NCI-H1092 treated with DMSO at 0.1 percent for 48 hours (cell line): ENCODE measurements at places on chromosomes 2 and 18.

GRCh38 chr2:236170590-236171165, 2.5 kb upstream of the GBX2 start:
- DNase-seq, result no peak

- DNase-seq, result peak; percentile 51
Measured at GRCh38 chr18:2655954-2656236, 369 bp downstream of the SMCHD1 start.

GRCh38 chr2:23684395-23685176, 242.3 kb downstream of the ATAD2B start:
- no peak for DNase-seq

DNA sequence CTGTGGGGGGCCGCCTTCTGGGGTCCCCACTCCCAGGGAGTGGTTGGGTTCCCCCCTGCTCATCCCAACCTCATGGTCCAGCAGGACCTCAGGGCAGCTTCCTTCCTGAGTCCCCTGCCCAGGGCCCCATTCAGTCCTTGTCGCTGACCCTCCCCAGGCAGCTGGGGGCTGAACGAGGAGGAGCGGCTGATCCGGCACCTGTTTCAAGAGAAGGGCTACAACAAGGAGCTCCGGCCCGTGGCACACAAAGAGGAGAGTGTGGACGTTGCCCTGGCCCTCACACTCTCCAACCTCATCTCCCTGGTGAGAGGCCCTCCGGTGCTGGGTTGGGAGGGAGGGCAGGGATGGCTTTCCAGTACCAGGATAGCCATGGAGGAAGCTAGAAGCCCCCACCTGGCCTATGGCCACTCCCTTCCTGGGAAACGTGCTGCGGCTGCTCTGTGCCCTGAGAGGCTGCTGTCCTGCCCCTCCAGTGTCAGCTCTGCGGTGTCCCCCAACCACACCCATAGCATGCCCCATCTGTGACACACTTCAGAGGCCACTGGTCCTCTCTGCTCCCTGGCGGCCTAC, 497 bp downstream of the CHRND start:
- DNase-seq, result no peak

GRCh38 chr18:23220355-23220754, 85.1 kb downstream of the CABLES1 start:
- no peak for DNase-seq

GRCh38 chr2:240389302-240389805, 46.1 kb upstream of the GPC1 start:
- DNase-seq, result no peak

DNA sequence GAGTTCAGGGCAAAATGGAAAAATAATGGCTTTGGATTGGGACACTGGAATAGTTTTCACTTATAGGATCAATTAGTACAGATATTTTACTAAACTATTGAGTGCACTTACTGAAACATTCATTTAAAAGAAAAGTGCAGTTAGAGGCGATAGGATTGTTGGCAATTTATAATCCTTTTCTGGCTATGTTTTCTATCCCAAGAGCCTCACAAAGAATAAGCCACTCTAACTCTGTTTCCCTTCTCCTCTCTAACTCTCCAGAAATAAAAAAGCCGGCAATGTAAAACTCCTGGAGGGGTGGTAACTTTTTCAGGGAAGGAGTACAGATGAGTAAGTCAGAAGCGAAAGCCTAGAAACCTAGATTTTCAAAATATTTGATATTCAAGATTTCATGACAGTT, 91.3 kb downstream of the EPHA4 start:
- no peak for DNase-seq

DNA sequence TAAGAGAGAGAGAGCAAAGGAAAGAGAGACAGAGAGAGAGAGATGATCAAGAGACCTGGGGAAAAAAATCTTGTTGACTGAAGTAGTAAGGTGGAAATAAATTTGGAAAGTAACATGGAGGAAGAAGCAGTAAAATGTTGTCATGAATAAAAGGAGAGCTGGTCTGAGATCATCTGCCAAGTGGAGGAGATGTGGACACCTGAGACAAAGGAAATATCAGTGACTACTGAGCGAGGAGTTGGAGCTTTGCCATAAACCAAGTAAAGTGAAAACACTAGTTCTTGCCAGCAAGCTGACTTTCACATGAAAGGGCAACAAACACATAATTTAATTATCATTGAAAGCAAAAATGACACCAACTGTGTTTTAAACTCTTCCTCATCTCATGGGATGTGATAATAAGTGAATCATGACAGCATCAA, 49.0 kb upstream of the DSG1 start:
- DNase-seq, result no peak

DNA sequence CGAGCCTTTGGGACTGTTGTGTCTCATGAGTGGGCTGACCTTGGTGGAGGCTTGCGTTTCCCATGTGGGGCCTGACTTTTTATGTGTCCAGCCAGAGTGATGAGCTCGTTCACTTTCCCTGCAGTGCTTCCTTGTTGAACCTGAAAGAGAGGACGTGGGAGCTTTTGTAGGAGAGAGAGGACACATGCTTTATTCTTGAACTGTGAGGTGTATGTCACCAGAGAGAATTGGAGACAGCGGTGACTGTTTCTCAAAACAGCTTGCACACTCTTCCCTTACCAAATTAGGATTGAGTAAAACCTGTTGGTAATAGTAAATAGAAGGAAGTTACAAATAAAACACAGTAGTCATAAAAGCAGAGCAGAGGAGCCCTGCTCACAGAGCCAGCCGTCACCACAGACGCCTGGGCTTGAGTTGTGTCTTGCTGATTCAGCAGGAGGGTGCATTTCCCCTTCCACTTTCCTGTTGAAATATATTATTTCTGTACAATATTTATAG, 60.7 kb downstream of the INPP4A start:
- DNase-seq, result no peak

DNA sequence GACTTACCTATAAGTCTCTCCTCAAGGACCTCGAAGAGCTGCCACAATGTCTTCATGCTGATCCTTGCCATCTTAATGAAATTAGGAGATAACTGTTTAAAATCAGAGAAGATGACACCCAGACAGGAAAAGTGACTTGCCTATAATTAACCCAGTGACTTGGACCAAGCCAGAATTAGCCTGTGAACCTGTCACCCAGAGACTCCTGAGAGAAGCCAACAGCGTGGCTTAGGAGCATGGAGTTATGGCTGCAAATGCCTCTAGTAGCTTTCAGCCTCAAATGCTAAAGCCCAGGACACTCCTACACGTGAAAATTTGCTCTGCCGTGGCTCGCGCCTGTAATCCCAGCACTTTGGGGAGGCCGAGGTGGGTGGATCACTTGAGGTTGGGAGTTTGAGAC, 104.2 kb downstream of the GBX2 start:
- no peak for DNase-seq

DNA sequence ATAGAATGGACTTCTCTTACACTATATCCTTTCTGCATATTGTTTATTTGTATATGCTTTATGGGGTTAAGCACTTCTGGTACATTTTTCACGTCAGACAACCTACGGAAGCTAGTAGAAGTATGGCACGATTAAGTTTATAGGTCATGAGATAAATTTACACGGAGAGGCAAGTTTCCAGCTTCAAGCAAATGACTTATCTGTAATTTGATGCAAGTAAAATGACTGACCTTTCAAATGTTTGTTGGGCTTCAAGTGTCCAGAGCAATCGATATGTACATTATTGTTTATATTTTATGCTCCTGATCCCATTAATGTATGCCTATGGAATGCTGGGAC, 97.5 kb upstream of the EFEMP1 start:
- peak; percentile 64 for DNase-seq
